T-cell (primary cell): ENCODE measurements at places on chromosomes 1 and 21.
A peak's percentile ranks its signal among the peaks of the same experiment; 100 is the strongest.

DNA sequence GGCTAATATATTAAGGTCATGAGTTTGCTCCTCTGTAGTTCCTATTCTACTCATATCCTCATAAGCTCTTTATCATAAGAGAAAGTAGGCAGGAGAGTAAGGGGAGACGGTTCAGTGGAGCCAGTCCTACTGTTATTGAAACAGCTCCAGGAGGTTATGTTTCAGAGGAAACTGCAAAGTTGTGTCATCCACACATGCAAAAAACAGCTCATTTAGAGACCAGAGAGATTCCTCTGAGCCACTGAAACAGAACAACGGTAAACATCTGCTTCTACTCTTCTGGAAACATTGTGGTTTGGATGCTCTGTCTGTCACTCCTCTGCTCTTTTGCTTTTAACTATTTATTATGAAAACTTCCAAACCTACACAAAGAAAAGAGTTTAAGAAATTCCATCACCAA, 66.3 kb upstream of the PPP2R5A start:
- no peak for DNase-seq

- DNase-seq: no peak
These were observed 64.6 kb downstream of the LHX8 start for GRCh38 chr1:75198761-75199160.

DNA sequence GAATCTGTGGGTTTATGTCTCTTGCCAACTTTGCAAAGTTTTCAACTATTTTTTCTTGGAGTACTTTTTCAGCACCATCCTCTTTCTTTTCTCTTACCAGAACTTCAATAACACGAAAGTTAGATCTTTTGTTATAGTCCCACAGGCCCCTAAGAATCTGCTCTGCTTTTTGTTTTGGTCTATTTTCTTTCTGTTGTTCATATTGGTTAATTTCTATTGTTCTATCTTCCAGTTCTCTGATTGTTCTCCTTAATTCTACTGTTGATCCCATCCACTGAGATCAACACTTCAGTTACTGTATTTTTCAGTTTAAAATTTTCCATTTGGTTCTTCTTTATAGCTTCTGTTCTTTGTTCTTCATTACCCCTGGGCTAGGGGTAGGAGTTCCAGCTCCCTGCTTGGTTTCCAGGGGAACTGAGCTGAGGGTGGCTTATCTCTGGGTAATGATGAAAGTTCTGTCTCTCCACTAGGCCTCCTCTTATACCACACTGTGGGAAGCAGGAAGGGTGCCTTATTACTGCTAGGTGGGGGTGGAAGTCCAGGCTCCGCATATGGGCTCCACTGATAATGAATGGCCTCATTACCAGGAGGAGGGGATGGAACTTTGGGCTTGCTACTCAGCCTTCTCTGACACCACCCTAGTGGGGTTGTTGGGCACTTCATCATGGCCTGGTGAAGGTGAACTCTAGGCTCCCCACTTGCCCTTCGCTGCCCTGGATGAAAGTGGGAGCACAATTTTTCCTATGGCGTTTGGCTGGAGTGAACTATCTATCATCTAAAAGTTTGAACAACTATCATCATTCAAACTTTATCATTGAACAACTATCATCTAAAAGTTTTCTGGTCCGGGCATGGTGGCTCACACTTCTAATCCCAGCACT, 39.3 kb downstream of the NAV1 start:
- no peak for DNase-seq

DNA sequence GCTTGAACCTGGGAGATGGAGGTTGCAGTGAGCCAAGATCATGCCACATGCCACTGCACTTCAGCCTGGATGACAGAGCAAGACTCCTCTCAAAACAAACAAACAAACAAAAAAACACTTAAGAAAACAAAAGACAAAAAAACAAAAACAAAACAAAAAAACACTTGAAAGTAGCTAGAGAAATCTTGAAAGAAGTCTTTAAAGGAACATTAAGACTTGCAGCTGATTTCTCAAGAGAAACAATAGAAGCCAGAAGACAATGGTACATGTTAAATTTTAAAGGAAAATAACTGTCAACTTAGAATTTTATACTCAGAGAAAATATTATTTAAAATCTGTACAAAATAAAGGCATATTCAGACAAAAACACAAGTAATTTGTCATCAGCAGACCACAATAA, 71.3 kb downstream of the HLX start:
- DNase-seq: no peak

GRCh38 chr21:42513985-42514882, 582 bp downstream of the SLC37A1 start:
- DNase-seq: peak; percentile 45

GRCh38 chr1:187680823-187681222, 852.1 kb downstream of the PLA2G4A start:
- no peak for DNase-seq

DNA sequence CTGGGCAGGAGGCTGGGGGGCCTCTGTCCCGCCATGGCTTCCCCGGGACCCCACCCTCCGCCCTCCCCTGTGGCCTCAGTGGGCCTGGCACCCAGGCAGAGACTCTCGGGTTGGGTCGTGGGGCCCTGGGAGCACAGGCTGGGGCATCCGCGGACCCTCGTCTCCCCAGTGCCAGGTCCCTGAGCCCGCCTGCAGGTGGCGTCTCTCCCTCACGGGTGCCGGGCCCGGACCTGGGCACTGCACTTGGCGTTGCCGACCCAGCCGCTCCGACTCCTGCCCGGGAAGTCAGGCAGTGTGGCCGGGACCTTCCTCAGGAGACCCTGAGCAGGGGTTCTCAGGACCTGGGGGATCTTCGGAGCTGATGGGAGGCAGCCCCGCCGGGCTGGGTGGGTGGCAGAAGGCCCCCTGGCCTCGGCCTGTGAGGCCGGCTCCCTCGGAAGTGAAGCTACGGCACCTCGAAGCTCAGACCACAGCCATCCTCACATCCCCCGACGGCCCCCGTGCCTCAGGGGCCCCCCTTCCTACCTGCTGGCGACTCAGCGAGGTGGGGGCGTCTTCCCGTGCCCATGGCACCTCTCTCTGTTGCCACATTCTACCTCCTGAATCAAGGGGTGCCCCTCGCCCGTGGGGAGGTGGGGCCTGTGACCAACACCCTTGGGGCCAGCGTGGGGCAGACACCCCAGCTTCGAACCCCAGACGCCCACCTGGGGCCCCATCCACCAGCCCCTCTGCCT, 6.4 kb upstream of the C1orf159 start:
- DNase-seq: peak; percentile 79

DNA sequence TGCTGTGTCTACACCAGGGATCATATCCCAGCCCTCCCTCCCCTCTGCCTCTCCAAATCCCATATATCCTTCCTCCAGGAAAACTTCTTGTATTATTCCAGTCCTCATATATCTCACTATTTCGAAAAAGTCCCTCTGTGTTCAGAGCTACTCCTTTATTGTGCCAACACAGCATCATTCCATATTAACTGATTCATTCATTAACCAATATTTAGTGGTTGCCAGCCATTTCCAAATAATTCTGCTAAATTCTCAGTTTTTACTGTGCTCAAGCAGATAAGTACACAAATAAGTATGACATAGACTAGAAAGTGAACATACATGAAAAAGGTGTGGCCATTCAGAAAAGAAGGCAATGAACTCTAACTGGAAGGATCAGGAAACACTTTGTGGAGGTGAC, 241.6 kb upstream of the DUSP10 start:
- no peak for DNase-seq

GRCh38 chr1:226497991-226498639, 50.4 kb upstream of the STUM start:
- DNase-seq: no peak

GRCh38 chr1:43441894-43442637, 11.7 kb downstream of the HYI start:
- DNase-seq: no peak

GRCh38 chr1:173341307-173341706, 134.2 kb upstream of the TNFSF4 start:
- DNase-seq: no peak

GRCh38 chr1:109140392-109140791, 26.5 kb downstream of the ELAPOR1 start:
- no peak for DNase-seq

GRCh38 chr1:92509619-92510018, 22.9 kb upstream of the GFI1 start:
- DNase-seq: no peak

DNA sequence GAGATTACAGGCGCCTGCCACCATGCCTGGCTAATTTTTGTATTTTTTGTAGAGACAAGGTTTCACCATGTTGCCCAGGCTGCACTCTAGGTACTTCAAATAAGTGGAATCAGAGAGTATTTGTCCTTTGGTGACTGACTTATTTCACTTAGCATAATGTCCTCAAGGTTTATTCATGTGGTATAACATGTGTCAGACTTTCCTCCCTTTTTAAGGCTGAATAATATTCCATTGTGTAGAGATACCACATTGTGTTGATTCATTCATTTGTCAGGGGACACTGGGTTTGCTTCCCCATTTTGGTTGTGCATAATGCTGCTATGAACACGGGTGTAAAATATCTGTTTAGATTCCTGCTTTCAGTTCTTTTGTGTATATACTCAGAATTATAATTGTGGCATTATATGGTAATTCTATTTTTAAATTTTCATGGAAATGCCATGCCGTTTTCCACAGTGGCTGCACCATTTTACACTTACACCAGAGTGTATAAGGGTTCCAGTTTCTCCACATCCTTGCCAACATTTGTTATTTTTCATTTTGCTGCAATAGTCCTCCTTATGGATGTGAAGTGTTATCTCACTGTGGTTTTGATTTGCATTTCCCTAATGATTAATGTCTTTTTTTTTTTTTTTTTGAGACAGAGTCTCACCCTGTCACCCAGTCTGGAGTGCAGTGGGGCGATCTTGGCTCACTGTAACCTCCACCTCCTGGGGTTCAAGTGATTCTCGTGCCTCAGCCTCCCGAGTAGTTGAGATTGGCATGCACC, 35.1 kb downstream of the IL6R start:
- no peak for DNase-seq

DNA sequence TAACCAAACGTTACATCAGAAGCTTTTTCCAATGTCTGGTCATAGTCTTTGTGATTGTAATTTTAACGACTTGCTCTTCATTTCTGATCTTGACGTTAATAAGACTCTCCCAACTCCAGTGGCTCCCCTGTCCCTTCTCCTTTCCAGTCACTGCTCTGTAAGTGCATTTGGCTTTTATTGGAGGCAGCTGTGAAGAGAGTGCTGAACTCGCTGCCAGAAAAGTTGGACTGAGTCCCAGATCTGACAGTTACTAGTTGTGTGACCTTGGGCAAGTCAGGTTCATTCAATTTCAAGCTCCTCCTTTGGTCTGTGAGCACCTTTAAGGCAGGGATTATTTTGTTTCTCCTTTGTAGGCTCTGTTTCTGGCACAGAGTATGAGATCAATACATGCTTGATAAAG, 109.6 kb upstream of the TSPAN2 start:
- no peak for DNase-seq

- DNase-seq: no peak
These were observed 118.7 kb downstream of the LYPLAL1 start for GRCh38 chr1:219292341-219292740.

DNA sequence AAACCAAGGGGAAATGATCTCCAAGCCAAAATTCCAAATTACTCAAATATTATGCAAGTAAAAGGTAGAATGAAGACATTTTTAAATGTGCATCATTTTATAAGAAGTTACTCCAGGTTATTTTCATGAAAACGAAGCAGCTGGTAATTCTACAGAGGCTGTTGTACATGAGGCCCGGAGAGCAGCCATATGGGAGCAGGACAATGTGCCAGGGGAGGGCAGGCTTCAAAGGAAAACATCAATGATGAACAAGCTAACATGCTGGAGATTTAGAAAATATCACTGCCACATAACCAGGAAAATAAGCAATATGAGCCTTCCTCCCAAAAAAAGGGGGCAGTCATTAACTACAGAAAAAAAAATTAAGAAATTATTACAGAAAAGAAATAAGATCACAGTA, 109.1 kb downstream of the TIAM1 start:
- no peak for DNase-seq

DNA sequence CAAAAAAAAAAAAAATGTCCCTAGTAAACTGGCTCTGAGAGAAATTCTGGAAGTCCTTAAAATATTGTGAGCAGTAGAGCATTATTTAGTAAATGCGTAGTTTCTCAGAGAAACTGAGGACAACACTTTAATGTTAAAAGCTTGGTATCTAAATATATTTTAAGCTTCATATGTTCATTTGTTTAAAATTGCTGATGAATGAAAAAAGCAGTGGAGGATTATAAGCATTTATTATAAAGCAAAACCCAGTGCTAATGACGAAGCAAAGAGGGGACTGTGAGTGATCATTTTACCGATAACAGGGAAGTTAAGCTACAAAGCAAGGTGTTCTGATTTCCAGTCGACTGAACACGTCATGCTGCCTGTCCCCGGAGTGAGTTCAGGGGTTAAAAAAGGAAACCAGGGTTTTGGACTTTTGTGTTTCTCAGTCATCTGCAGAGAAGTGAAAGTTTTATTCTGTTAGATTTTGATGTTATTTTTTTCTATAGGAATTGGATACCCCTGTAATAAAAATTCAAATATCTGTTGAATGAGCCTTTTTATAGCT, 64.5 kb upstream of the SCCPDH start:
- no peak for DNase-seq

- no peak for DNase-seq
These were observed 383.2 kb downstream of the KIF26B start for GRCh38 chr1:245537992-245538391.

DNA sequence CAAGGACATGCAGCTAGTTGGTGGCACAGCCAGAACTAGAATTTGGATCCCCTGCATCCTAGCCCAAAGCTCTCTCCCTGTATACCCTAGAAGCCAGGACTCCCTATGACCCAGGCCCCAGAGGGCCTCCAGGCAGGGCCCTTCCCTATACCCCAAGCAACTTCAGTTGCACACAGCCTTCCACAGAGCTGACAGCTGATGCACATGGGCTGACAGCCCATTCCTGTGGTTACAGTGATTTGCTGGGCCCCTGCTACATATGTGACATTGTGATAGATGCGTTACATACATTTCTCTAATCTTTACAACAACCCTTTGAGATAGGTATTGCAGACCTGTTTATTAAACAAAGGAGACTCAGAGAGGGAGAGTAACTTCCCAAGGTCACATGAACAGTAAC, 5.8 kb downstream of the ATP1A2 start:
- DNase-seq: no peak

- no peak for DNase-seq
These were observed 258.9 kb downstream of the HHAT start for GRCh38 chr1:210587566-210587965.

GRCh38 chr21:33230545-33231324, 997 bp downstream of the IFNAR2 start:
- peak; percentile 39 for DNase-seq
